Stimulated activated memory B cell treated with anti-CD40 and anti-IgM and Interleukin-4, amounts not matched to agents 10 μg/mL and 1 μg/mL and 100 μg/mL, for 72 hours (primary cell): ENCODE measurements at places on chromosomes 3 and 15.

DNA sequence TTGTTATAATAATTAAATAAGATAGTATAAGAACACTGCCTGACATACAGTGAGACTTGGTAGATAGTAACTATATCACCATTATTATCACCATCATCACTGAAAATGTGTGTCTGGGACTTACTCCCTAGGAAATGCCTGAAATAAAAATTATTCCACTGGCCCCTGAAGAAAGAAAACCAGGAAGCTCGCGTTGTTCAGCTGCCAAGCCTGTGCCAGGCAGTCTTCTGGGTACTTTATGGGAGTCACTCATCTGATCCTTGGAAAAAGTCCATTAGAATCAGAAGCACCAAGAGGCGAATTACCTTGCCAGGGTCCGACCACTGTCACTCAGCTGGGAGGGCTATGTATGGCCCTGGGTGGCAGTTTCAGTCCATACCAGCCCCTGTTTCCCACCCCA is 220.3 kb upstream of the TPM1 start:
- no peak for ATAC-seq

GRCh38 chr15:72375501-72375845 is 341 bp downstream of the HEXA start:
- peak; percentile 85 for ATAC-seq

- no peak for ATAC-seq
Observed at GRCh38 chr3:98589331-98590036, 3.9 kb downstream of the CPOX start.

DNA sequence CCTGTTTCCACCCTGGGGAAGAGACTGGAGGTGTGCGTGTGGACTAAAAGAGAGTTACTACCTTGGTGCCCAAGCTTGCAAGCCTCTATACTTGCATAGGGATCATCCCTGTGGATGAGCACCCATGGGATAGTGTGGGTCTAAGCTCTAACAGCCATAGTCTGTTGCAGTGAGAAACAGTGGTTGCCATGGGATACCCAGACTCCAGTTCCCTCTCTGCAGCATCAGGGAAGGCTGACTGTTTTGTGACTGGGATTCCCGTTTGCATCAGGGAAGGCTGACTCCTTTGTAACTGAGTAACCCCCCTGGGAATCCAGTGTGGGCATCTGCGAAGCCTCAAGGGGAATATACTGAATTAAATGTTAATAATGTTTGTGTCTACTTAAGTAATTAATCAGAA is 196.1 kb downstream of the ZNF621 start:
- no peak for ATAC-seq

DNA sequence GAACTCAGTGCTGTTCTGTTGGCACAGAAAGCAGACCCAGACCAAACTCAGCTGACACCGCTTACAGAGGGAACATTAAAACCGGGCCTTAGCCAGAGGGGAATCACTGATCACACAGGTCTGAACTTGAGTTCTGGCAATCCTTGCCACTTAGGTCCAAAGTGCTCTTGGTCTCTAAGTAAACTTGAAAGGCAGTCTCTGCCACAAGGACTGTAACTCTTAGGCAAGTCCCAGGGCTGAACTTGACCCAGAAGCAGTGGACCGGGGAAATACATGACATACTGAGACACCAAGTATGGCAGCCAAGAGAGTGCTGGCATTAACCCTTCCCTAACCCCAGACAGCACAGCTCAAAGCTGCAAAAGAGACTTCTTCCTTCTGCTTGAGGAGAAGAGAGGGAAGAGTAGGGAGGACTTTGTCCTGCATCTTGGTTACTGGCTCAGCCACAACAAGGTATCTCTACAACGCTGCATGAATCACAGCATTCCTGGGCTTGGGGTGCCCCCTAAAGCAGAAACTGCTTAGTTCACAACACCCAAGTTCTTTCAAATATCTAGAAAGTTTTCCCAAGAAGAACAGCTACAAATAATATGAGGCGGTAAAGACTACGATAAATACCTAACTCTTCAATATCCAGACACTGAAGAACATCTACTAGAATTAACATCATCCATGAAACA is 32.5 kb downstream of the NAALADL2 start:
- no peak for ATAC-seq

DNA sequence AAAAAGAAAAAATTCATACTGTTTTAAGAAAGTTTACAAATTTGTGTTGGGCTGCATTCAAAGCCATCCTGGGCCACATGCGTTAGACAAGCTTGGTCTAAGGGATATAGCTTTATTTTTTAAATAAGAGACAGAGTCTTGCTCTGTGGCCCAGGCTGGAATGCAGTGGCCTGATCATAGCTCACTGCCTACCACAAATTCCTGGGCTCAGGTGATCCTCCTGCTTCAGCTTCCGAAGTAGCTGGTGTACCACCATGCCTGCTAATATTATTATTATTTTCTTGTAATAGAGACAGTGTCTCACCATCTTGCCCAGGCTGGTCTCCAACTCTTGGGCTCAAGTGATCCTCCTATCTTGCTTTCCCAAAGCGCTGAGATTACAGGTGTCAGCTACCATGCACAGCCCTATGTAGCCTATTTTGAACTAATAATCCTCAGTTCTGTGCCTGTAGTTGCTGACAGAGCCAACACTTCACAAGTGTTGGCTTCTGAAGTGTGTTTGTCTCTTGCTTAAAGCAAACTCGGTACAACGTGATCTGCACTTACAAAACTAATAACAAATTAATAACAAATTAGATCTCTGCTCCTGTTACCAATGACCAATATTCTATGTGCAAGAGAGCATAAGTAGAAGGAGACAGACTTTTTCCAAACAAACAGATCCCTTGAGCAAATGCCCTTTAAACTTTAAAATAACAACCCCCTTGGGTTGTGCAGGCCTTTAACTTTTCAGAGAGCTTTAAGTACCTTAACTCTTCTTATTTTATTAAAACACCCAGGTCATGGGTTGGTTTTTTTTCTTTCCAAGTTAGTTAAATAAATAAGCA is 135.2 kb downstream of the VGLL4 start:
- no peak for ATAC-seq

GRCh38 chr3:43699864-43700263 is 9.1 kb downstream of the ABHD5 start:
- ATAC-seq = peak; percentile 50
